ENCODE measurements at places on chromosomes 7 and 10.

GRCh38 chr10:48478469-48478868 is 126.4 kb downstream of the ARHGAP22 start:
- H3K27ac ChIP-seq: peak overlapping the region; percentile 5
- H3K36me3 ChIP-seq: no peaks in the 10 kb centered on the region
- H3K4me1 ChIP-seq: no peaks in the 10 kb centered on the region
- H3K4me3 ChIP-seq: no peak overlapping the region
- DNase-seq: no peak

DNA sequence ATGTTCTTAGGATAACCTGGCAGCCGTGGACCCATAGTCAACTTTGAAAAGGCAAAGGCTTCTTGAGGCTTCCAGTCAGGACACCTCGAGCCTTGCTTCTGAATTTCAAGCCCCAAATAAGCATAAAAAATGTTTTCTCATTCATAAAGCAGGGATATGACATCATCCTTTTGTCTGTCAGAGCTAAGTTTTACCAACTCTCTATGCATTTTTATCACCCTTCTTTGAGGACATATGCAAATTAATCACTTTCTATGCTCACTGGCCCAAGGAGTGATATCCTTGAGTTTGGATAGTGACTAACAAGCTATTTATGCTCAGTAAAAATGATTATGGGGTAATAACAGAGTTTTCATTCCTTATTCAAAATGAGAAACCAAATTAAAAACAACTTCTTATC is 159.4 kb downstream of the ANLN start:
- no peaks in the 10 kb centered on the region for H3K36me3 ChIP-seq
- no peaks in the 10 kb centered on the region for H3K4me1 ChIP-seq
- H3K27me3 ChIP-seq: no peaks in the 10 kb centered on the region
- no peak overlapping the region for H3K27ac ChIP-seq
- H3K4me3 ChIP-seq: no peak overlapping the region

DNA sequence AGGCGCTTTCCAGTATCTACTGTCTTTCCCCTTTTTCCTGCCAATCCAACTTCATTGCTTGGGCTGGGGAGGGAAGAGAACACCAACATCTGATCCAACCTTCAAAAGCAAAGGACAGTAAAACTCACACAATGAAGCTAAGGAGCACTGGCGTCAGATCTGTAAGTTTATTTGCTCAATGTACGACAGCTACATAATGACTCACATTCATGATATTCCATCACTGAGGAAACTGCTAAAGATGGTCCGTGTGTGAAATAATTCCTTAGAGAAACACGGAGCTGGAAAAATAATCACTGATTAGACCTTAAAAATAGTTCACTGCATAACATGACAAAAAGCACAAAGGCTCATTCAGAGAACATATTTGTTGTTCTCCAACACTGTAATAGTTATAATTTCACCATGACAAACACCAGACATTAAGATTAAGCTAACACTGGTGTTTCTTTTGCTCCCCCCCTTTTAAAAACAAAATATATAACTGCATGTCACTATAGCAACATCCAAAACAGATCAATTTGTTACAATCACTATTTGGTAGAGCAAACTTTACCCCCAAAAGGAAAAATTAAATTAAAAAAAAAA is 24.3 kb downstream of the HSPB1 start:
- H3K4me3 ChIP-seq: no peak overlapping the region
- peaks cover 11% of the 10 kb centered on the region for H3K4me1 ChIP-seq
- no peak overlapping the region for H3K27ac ChIP-seq
- H3K36me3 ChIP-seq: peaks cover 20% of the 10 kb centered on the region
- no peaks in the 10 kb centered on the region for H3K27me3 ChIP-seq

GRCh38 chr7:72183835-72184234 is 228.3 kb downstream of the CALN1 start:
- H3K36me3 ChIP-seq: no peaks in the 10 kb centered on the region
- no peaks in the 10 kb centered on the region for H3K27me3 ChIP-seq
- H3K4me3 ChIP-seq: no peak overlapping the region
- H3K4me1 ChIP-seq: no peaks in the 10 kb centered on the region
- H3K27ac ChIP-seq: no peak overlapping the region
- peak; percentile 7 for DNase-seq

GRCh38 chr10:15719899-15720634 is at the start of gene ITGA8:
Gene ITGA8 (minus strand): TSS chr10:15719922. CDS start chr10:15719771, 151 bp downstream.
- H3K36me3 ChIP-seq: no peaks in the 10 kb centered on the region
- H3K4me1 ChIP-seq: peaks cover 7% of the 10 kb centered on the region
- peak; percentile 51 for DNase-seq
- no peak within 1 kb of the TSS for H3K27ac ChIP-seq

Data from neural crest cell (in vitro differentiated cells).